Sigmoid colon (tissue), 7 donors: ENCODE measurements at places on chromosomes 4 and X. TPM values are rescaled to one million over a fixed set of nuclear protein-coding genes. Genes with fewer than 3 reads are reported as not detected.

CCDC120 gene
- 0.71 TPM for total RNA-seq

GRCh38 chr4:67743194-67743593 lies 11.0 kb downstream of the GNRHR start:
- H3K36me3 ChIP-seq = no peaks in the 10 kb centered on the region
- no peak for DNase-seq
- no peaks in the 10 kb centered on the region for H3K4me1 ChIP-seq
- H3K27me3 ChIP-seq = no peaks in the 10 kb centered on the region
- H3K4me3 ChIP-seq = no peak overlapping the region

DNA sequence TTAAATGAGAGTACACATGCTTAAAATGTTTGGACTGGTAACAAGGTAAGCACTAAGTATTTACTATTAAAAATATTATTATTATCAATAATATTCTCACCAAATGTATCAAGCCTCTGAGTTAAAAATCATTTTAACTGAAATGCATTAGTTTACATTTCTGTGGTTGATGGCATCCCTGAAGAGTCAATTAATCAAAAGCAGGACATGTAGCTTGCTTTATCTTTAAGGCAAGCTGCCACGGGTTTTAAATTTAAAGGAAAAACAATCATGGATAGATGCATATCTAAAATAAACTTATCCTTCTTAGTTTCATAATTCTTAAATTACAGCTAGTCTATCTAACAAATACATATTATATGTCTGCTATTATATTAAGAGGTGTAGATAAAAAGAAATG lies 584.8 kb upstream of the INTU start:
- no peak overlapping the region for H3K27ac ChIP-seq
- H3K27me3 ChIP-seq = no peaks in the 10 kb centered on the region
- H3K36me3 ChIP-seq = no peaks in the 10 kb centered on the region
- no peak overlapping the region for H3K4me3 ChIP-seq
- DNase-seq = no peak

GRCh38 chr4:33837043-33837838 lies 2407.1 kb downstream of the ARAP2 start:
- H3K4me3 ChIP-seq = no peak overlapping the region
- no peaks in the 10 kb centered on the region for H3K4me1 ChIP-seq
- no peak overlapping the region for H3K27ac ChIP-seq
- no peak for DNase-seq
- H3K27me3 ChIP-seq = no peaks in the 10 kb centered on the region

DNA sequence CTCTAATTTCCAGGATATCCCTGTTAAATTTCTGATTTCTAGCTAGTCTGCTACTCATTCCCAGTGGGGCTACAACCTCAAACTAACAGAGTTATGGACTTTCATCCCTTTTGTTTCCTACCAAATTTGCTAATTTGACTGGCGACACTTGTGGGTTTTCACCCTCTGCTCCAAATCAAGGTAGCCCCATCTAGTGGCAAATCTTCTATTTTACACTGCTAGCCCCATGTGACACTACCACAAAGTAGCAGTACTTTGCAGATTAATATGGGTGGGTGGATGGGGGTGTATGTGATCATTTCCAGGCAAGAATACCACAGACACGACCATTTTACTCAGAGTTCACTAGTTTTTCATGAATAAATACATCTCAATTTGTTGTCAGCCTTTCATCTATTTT lies 150.3 kb downstream of the MSL3 start:
- H3K27ac ChIP-seq = no peak overlapping the region
- DNase-seq = no peak
- H3K4me1 ChIP-seq = no peaks in the 10 kb centered on the region
- no peak overlapping the region for H3K4me3 ChIP-seq
